ENCODE measurements at places on chromosomes 1 and 21. TPM values are rescaled to one million over a fixed set of nuclear protein-coding genes. Genes with fewer than 3 reads are reported as not detected.

The ASTN1 gene
- total RNA-seq = 0.79 TPM

GRCh38 chr1:230392920-230393521 lies 33.1 kb downstream of the PGBD5 start:
- no peak for DNase-seq

The HOOK1 gene
- total RNA-seq = 7.6 TPM

DNA sequence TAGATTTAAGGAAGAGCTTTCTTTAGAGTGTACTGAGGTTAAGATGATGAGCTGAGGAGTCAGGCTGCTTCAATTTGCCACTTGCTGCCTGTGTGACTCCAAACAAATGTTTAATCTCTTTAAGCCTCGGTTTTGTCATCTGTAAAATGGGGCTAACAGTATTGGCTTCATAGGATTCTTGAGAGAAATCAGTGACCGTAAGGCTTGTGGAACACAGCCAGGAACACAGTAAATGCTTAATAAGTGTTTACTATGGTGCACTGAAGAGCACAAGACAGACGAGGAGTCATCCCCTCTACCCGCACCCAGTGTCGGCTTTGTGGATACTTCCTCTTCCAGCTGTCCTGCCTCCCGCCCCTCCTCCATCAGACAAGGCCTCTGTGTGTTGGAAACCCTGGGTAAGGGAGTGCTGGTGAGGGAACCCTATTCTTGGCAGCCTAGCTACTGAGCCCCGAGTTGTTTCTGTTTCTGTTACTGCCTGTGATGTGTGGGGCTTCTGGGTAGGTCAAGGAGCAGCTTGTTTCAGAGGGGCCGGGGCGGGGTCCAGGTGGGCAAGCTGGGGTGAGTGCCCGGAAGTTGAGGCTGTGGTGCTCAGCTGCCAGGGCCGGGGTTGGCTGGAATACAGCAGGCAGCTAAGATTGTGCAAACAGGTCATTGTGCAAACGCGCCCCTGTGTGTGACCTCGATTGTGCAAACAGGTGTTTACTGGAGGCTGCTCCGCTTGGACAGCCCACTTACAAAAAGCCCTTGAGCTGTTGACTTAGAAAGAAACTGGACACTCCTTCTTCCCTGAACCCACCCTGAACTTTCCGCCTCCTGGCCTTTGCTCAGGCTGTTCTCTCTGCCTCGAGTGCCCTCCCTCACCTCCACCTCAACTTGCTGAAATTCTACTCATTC lies 4.0 kb upstream of the CSF3R start:
- peak; percentile 44 for DNase-seq

DNA sequence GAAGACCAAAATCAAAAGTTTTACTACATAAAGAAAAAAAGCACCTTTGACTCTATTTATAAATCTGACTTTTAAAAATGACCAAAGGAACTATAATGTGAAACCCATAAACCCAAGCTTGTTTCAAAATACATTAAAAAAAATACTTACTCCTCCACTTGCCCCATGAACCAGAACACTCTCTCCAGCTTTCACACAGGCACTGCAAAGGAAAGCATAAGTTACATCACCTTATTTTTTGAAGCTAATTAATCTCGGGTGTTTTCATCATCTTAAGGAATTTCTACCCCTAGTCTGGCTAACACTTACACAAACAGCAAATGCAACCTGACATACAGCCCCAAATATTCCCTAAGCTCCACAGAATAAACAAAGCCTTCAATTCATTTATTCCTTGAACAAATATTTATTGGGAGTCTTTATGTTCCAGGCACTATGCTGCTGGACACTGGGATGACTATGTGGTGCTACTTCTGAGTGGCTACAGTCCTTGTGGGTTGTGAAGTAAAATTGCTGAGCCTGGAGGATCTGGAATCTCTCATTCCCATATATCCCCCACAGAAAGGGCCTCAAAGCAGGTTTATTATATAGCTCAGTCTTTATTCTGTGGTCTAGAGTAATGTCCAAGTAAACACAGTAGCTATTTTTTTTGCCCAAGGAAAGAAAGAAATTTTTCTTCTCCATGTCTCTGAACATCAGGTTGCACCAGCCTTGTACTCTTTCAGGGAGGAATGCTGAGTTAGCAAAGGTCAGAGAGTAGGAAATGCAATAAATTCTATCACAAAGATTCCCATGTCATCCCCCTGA lies 18.2 kb downstream of the CRYZ start:
- no peak for DNase-seq

DNA sequence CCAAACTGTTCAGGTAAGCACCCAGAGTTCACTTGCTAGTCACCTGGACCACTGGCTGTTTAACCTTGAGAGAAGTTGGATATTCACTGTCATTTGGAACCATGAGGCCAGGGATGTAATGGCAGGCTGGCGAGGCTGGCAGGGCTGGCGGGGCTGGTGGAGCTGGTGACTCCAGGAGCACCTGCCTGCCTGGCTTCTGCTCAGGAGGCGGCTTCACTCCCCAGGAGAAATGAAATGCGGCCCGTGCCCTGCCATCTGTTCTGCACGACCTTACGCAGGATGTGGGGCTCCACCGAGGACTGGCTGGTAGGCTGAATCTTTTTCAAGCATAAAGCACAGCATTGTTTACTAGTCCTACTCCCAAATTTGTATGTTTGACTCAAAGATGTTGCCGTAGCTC lies 22.7 kb upstream of the MX1 start:
- DNase-seq = no peak

The EXOSC10 gene
- 26.6 TPM for total RNA-seq

GRCh38 chr1:219476116-219476515 lies 136.8 kb downstream of the ZC3H11B start:
- no peak for DNase-seq

GRCh38 chr1:47479664-47480063 lies 41.8 kb downstream of the FOXD2 start:
- DNase-seq = no peak

DNA sequence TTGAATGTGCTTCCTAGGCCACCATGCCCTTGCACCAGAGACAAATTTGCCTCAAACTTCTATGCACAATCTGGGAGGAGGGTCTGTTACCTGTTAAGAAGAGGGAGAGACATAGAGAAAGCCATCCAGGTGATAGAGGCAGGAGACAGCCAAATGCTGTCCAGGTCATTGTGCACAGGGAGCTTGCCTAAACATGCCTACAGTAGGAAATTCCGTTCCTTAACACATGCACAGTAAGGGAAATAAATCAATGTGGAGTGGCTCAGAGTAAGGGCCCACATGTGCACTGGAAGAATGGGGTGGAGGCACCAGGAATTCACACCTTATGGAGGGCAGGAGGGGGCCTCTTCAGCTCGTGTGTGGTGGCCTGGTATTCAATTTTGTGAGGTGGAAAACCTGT lies 19.5 kb upstream of the CREG1 start:
- no peak for DNase-seq

The RNF186 gene
- total RNA-seq = not detected

GRCh38 chr1:32521165-32521564 lies 18.1 kb upstream of the ZBTB8A start:
- no peak for DNase-seq

The CRYBG2 gene
- total RNA-seq = not detected

DNA sequence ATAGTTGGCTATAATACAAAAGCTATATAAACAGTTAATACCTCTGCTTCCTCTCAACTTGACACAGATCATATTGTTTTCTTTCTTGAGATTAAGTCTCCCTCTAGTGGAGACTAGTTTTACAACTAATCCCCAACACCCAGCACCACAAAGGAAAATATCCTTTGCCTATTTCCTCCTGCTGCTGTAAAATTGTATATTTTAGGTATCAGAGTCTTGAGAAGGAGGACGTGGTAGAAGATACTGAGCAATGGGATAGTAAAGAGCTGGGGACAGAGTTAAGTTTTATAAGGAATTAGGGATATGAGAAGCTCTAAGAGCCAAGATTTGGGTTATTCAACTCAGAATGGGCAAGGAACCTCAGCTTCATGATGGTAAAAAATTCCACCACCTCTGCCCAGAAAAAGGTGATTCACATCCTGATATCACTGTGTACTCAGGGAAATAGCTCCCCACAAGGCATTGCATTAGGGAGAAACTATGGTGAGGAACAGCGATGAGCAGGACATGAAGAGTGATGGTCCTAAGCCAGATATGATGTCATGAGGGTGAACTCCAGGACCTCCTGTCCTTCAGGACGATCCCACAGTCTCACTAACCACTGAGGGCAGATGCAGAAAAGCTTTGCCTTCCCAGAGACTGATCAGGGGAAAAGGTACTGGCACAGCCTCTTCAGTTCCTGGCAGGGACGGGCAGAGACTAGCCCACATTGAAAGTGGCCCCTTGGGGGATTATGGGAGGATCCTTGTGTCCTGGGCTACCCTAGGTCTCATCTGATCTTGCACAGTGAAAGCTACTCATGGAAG lies 14.7 kb upstream of the CFAP126 start:
- DNase-seq = peak; percentile 48

DNA sequence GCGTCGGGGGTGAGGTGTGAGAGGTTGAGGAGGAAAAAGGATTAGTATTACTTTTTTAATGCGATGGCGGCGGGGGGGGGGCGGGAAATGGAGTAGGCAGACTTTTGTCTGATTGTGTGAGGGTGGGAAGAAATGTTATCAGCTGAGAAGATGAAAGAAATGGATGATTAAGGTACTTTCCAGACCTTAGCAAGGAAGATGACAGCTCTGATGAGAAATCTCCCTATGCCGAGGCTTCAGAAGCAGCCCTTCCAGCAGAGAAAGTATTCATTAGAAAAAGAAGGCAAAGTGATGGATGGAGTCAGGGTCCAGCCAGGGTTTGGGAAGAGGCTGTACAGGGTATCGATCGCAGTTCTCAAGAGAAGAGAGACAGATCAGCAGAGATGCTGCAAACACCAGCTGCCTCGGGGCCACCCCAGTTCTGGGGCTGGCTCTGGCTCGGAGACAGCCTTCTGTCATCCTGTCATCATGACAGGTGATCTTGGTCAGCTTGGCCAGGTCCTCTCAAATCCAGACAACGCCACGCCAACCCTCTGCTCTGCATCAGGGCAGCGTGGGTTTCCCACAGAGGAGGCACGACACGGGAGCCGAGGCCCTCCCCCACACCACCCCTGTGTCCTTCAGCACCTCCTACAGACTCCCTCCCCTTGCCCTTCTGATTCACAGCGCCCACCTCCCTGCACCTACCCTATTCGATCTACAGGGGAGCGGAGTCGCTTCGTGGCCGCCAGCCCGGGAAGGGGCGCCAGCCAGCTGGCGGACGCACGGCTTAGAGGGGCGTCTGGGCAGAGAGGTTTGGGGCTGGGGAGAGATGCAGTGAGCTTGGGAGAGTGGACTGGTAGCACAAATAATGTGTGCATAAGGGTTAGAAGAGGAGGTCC lies 674 bp upstream of the ATXN7L2 start:
- peak; percentile 45 for DNase-seq

GRCh38 chr1:201594575-201595245 lies 55.8 kb downstream of the NAV1 start:
- no peak for DNase-seq

DNA sequence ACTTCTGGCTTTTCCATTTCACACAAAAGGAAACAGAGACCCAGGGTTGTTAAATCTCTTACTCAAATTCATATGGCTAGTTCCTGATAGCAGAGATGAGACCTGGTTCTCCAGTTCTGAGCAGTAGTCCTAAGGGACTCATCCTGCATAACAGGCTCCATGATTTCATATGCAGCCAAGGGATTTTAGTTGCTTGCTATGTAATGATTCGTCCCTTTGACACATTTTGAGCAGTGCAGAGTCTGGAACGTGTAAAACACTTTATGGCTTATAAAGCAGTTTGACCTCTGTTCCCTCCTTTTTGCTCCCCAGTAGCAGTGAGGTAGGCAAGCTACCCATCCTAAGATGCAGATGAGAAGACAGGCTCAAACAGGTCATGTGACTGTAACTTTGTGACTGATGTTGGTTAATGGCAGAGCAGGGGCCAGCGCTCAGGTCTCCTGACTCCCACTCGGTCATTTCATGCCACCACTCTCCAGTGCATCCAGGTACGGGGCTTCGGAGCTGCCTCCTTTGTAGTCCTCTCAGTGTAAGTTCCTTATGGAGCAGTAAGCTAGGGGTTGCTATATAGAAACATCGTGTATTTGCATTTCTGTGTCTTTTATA lies 24.2 kb downstream of the CC2D1B start:
- no peak for DNase-seq

- DNase-seq = no peak
Measured at GRCh38 chr1:15201849-15202551, 45.0 kb upstream of the FHAD1 start.

The NHLH2 gene
- total RNA-seq = not detected

GRCh38 chr1:184647471-184647870 lies 107.2 kb downstream of the EDEM3 start:
- DNase-seq = no peak

The SELENBP1 gene
- total RNA-seq = 30.6 TPM

The LRRN2 gene
- 6.4 TPM for total RNA-seq

- no peak for DNase-seq
Measured at GRCh38 chr1:77906019-77906545, 17.7 kb downstream of the NEXN start.

The TGFBR3 gene
- 56.2 TPM for total RNA-seq

- DNase-seq = no peak
Measured at GRCh38 chr1:89918794-89919155, 76.1 kb upstream of the ZNF326 start.

The MATN1 gene
- not detected for total RNA-seq

The CLDN8 gene
- not detected for total RNA-seq

DNA sequence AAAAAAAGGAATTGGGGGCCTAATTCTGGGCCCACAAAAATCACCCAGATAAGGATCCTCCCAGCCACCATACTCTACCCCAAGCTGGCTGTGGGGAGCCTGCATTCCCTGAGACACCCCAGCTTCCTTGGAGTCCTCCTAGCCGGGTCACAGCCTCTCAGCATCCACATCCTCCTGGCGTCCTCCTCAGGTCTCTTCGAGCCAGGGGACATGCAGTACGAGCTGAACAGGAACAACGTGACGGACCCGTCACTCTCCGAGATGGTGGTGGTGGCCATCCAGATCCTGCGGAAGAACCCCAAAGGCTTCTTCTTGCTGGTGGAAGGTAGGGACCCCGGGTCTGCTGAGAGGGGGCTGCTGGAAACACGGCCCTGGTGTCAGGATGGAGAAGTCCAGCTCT lies 64.3 kb downstream of the ALPL start:
- DNase-seq = no peak

GRCh38 chr1:155192346-155193274 lies 15.1 kb downstream of the THBS3 start:
- peak; percentile 18 for DNase-seq

The DENND4B gene
- total RNA-seq = 41.5 TPM

The GRIK3 gene
- 0.85 TPM for total RNA-seq

The CNIH3 gene
- 0.88 TPM for total RNA-seq

- DNase-seq = no peak
Measured at GRCh38 chr1:118461154-118461553, 276.1 kb upstream of the SPAG17 start.

GRCh38 chr1:184359909-184360308 lies 26.9 kb upstream of the C1orf21 start:
- DNase-seq = no peak

All from left cardiac atrium (tissue), 4 donors.